ENCODE measurements at places on chromosomes 12 and 14.

GRCh38 chr14:60508363-60508706 is 611 bp upstream of the SIX6 start:
- H3K4me1 ChIP-seq = no peaks in the 10 kb centered on the region
- H3K27me3 ChIP-seq = peaks cover 6% of the 10 kb centered on the region
- no peak for DNase-seq
- H3K36me3 ChIP-seq = no peaks in the 10 kb centered on the region
- no peak overlapping the region for H3K4me3 ChIP-seq
- no peak overlapping the region for H3K27ac ChIP-seq

DNA sequence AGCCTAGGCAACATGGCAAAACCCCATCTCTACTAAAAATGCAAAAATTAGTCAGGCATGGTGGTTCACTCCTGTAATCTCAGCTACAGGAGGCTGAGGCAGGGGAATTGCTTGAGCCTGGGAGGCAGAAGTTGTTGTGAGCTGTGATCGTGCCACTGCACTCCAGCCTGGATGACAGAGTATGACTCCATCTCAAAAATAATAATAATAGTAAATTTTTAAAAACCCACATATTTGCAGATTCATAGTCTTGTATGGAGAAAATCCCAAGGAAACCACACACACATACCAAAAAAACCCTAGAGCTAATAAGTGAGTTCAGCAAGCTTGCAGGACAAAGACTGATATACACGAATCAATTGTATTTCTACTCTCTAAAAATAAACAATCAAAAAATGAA is 19.0 kb upstream of the MTHFD1 start:
- no peak overlapping the region for H3K4me3 ChIP-seq
- H3K4me1 ChIP-seq = no peaks in the 10 kb centered on the region
- H3K27me3 ChIP-seq = no peaks in the 10 kb centered on the region
- H3K27ac ChIP-seq = no peak overlapping the region
- no peak for DNase-seq

DNA sequence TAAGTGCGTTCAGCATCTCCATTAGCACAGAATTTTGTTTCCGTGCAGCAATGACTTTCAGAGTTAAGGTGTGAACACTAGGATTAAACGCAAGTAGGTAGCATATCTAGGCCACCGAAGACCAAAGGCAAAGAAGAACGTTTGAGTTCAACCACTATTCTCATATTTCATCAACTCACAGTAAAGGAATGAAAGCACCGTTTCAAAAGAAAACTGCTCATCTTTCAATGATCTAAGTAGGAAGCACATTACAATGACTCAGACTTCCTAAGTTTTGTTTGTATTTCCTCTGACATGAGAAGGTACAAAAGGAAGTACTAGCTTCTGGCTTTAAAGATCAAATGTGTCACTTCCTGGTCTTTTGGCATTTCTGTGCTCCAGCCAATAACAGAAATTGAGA is 57.6 kb downstream of the ACADS start:
- no peak overlapping the region for H3K4me3 ChIP-seq
- no peaks in the 10 kb centered on the region for H3K27me3 ChIP-seq
- no peak overlapping the region for H3K27ac ChIP-seq
- no peaks in the 10 kb centered on the region for H3K4me1 ChIP-seq
- H3K36me3 ChIP-seq = peaks cover 4% of the 10 kb centered on the region
- DNase-seq = no peak

GRCh38 chr12:97637770-97638169 is 175.2 kb downstream of the RMST start:
- H3K27me3 ChIP-seq = no peaks in the 10 kb centered on the region

DNA sequence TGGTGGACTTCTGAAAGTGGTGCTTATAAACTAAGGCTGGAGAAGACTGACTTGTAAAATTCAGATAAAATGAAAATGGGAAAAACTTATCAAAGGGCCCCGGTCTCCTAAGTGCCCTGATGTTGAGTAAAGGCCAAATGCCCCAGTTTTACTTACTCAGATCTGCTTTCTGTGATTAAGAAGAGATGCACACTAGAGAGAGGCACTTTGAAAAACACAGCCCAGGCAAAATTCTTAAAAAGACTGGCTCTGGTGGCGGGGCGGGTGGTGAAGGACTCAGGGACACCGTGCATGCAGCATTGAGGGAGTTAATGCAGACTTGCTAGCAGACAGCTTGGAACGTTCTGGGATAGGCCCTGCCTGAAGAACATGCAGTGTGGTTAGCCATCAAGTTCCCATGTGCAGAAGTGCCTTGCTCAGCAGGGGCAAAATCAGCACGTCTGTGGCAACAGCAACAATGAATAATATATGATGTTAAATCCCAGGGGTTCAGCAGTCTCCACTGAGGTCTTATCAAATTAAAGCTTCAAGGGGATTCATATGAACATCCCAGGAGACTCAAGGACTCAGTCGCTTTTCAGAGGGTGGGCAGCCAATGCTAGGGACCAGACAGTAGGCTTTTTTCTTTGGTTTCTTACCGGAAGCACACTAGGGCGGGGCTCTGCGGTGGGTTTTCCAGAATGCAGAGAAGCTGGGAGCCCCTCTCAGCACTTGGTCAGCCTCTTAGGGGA is 105.0 kb downstream of the DAD1 start:
- no peak for DNase-seq
- H3K4me3 ChIP-seq = no peak overlapping the region

DNA sequence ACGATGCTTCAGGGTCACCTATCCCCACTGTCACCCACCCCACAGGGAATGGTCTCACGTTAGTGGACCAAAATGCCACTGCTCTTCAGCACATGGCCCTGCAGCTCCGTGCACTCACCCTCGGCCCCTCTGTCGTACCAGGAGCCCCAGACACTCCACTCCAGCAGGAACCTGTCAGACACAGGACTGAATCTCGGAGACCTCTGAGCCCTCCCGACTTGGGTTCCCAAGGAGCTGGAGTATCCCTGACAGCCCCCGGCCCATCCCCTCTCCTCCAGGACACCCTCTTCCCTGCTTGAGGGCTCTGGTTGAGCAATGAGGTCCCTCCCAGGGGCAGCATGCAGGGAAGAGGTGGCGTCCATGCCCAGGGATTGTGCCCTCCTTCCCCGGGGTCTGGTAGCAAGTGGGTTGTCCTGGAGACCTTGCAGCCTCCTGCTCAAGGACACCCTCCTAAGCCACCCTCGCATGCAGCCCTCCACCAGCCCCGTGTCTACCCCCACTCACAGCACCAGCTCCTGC is 20.4 kb upstream of the LRTM2 start:
- no peak overlapping the region for H3K27ac ChIP-seq
- H3K4me3 ChIP-seq = no peak overlapping the region
- H3K36me3 ChIP-seq = no peaks in the 10 kb centered on the region
- H3K4me1 ChIP-seq = peaks cover 6% of the 10 kb centered on the region

GRCh38 chr12:3158851-3159465 is 81.8 kb downstream of the TSPAN9 start:
- no peaks in the 10 kb centered on the region for H3K27me3 ChIP-seq
- H3K36me3 ChIP-seq = no peaks in the 10 kb centered on the region
- no peak for DNase-seq
- H3K27ac ChIP-seq = peak overlapping the region; percentile 40

GRCh38 chr12:121439715-121440114 is 39.8 kb downstream of the RNF34 start:
- H3K36me3 ChIP-seq = no peaks in the 10 kb centered on the region
- no peaks in the 10 kb centered on the region for H3K27me3 ChIP-seq
- no peak overlapping the region for H3K27ac ChIP-seq
- no peak overlapping the region for H3K4me3 ChIP-seq

DNA sequence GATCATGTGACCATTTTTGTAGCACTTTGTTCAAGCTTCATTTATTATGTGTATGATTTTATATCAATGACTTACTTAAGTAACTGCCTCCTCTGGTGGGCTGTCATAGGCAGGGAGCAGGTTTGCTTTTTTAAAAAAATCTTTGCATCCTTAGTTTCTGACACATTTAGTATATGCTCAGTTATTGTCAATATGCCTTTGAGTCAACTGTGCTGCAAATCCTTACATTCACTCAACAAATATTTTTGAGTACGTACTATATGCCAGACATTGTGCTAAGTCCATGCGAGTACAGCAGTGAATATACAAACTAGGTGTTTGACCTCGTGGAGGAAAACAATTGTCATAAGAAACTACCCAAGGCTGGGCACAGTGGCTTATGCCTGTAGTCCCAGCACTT is 4.4 kb upstream of the ANAPC5 start:
- H3K36me3 ChIP-seq = no peaks in the 10 kb centered on the region
- H3K4me1 ChIP-seq = no peaks in the 10 kb centered on the region
- no peaks in the 10 kb centered on the region for H3K27me3 ChIP-seq

- no peaks in the 10 kb centered on the region for H3K4me1 ChIP-seq
- H3K27ac ChIP-seq = no peak overlapping the region
- no peaks in the 10 kb centered on the region for H3K36me3 ChIP-seq
- no peak overlapping the region for H3K4me3 ChIP-seq
- H3K27me3 ChIP-seq = no peaks in the 10 kb centered on the region
- DNase-seq = no peak
Observed at GRCh38 chr12:62744551-62744950, 190.4 kb downstream of the PPM1H start.

DNA sequence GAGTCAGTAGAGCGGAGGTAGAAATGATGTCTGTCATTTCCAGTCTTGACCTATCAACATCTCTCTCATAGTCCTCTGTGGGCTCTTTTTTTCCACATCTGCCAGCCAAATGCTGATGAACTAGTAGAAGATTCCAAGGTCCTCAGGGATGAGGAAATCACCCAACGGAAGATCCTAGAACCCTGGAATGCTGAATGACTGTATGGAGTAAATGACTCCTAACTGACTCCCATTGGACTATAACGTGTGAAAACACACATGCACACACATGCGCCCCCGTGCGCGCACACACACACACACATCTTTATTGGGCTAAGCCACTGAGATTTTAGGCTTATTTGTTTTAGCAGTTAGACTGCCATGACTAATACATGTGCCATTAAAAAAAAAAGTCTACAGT is 159.2 kb downstream of the MYRFL start:
- H3K4me3 ChIP-seq = no peak overlapping the region
- no peak overlapping the region for H3K27ac ChIP-seq
- H3K4me1 ChIP-seq = no peaks in the 10 kb centered on the region

- H3K36me3 ChIP-seq = no peaks in the 10 kb centered on the region
- no peaks in the 10 kb centered on the region for H3K4me1 ChIP-seq
- H3K27me3 ChIP-seq = no peaks in the 10 kb centered on the region
- no peak overlapping the region for H3K4me3 ChIP-seq
- DNase-seq = no peak
- no peak overlapping the region for H3K27ac ChIP-seq
Observed at GRCh38 chr14:80354860-80355581, 143.7 kb upstream of the DIO2 start.

GRCh38 chr14:54275997-54276725 is 120.6 kb upstream of the CDKN3 start:
- no peaks in the 10 kb centered on the region for H3K4me1 ChIP-seq
- H3K27me3 ChIP-seq = no peaks in the 10 kb centered on the region
- no peak overlapping the region for H3K27ac ChIP-seq
- no peak overlapping the region for H3K4me3 ChIP-seq

GRCh38 chr12:2650261-2651067 is 144.3 kb upstream of the FKBP4 start:
- H3K36me3 ChIP-seq = no peaks in the 10 kb centered on the region
- H3K27me3 ChIP-seq = no peaks in the 10 kb centered on the region
- DNase-seq = no peak
- no peak overlapping the region for H3K27ac ChIP-seq

- no peak for DNase-seq
- H3K4me1 ChIP-seq = no peaks in the 10 kb centered on the region
- H3K36me3 ChIP-seq = no peaks in the 10 kb centered on the region
- H3K27me3 ChIP-seq = no peaks in the 10 kb centered on the region
- H3K27ac ChIP-seq = no peak overlapping the region
Observed at GRCh38 chr12:69161829-69162228, 77.5 kb upstream of the CPSF6 start.

- DNase-seq = no peak
- H3K36me3 ChIP-seq = no peaks in the 10 kb centered on the region
- no peak overlapping the region for H3K4me3 ChIP-seq
- no peaks in the 10 kb centered on the region for H3K27me3 ChIP-seq
- no peaks in the 10 kb centered on the region for H3K4me1 ChIP-seq
- no peak overlapping the region for H3K27ac ChIP-seq
Observed at GRCh38 chr12:102992720-102993119, 35.2 kb downstream of the ASCL1 start.

DNA sequence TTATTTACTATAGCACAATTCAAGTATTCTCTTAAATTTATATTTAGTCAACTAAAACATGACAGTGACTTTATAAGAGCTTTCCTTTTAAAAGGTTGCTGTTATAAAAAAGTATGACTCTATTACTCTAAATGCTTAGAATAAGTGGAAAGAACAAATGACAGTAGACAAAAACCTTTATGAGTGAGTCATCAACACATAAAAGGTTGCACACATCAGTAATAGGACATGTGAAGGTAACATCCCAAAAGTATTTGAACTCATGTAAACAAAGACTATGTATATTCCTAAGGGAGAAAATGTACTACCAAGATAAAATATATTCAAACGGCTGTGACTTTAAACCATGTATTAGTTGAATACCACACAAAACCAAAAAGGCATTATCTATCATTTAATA is 98.8 kb downstream of the PAWR start:
- DNase-seq = no peak
- no peak overlapping the region for H3K4me3 ChIP-seq
- H3K4me1 ChIP-seq = no peaks in the 10 kb centered on the region
- H3K27ac ChIP-seq = no peak overlapping the region
- no peaks in the 10 kb centered on the region for H3K27me3 ChIP-seq

GRCh38 chr14:47269756-47270492 is 405.5 kb downstream of the MDGA2 start:
- H3K27me3 ChIP-seq = no peaks in the 10 kb centered on the region
- H3K4me1 ChIP-seq = no peaks in the 10 kb centered on the region
- no peak for DNase-seq
- H3K27ac ChIP-seq = no peak overlapping the region
- H3K4me3 ChIP-seq = no peak overlapping the region

- no peak overlapping the region for H3K4me3 ChIP-seq
- no peak overlapping the region for H3K27ac ChIP-seq
- no peaks in the 10 kb centered on the region for H3K27me3 ChIP-seq
- no peak for DNase-seq
Observed at GRCh38 chr14:100644383-100644782, 57.2 kb upstream of the BEGAIN start.

Measured in breast epithelium (tissue), 4 donors.